ENCODE measurements at places on chromosomes 1 and 21. TPM values are rescaled to one million over a fixed set of nuclear protein-coding genes. Genes with fewer than 3 reads are reported as not detected.

DNA sequence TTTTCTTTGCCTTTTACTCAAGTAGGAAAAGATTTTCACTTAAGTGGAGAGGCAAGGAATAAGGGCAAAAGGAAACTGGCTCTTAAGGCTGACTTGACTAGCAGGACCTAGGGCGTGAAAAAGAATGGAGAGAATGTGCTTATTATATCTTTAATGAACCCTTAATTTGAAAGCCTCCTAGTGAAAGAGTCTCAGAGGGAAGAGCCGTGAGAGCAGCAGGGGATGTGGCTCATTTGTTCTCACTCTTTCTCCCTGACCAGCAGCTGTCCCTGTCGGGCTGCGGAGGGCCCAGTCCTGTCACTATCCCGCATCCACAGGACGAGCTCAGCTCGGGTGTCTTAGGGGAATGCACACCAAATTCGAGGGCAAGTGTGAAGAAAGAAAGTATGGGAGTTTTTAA, 180.1 kb downstream of the EDEM3 start:
- DNase-seq = no peak

- no peak for DNase-seq
These were observed 47.2 kb downstream of the CAPN9 start for GRCh38 chr1:230794431-230794830.

GRCh38 chr1:65059930-65060538, 88.0 kb upstream of the AK4 start:
- no peak for DNase-seq

- DNase-seq = no peak
These were observed 81.5 kb upstream of the UBE2U start for GRCh38 chr1:64121766-64122385.

GRCh38 chr1:97243973-97244560, 522.5 kb downstream of the PTBP2 start:
- no peak for DNase-seq

DNA sequence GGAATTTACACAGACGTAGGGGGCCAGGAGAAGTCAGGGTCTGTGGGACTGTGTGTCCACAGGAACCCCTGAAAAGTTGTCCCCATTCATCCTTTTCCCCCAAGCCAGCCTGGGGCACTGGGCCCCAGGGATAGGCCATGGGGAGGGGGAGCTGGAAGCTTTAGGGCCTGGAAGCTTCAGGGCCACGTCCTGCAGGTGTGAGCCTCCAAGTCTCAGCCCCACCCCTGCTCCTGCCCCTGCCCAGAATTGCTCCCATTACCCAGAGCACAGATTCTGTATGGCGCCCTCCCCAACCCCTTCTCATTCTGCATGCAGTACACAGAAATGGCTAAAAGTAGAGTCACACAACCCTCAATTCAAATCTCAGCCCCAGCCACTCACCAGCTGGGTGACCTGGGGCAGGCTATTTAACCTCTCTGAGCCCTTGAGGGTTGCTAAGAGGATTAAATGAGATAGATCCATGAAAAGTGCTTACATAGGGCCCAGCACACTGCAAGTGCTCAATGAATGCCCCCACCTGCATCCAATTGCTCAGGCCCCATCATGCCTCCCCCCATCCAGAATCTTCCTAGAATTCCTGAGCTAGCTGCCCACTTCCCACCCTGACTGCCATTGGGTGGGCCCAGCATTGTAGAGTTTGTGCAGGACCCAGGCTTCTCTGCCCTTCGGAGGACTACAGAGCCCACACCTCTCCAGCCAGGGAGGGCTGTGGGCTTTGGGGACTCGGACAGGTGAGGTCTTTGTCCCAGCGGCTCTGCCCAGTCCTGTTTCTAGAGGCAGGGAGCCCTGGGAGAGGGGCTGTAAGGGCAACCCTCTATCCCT, 6.5 kb downstream of the RAP1GAP start:
- DNase-seq = no peak

Gene COQ8A
- 28.3 TPM for polyA plus RNA-seq

All from right renal cortex interstitium (tissue), 3 donors.